ENCODE measurements at places on chromosomes 7 and 10. TPM values are rescaled to one million over a fixed set of nuclear protein-coding genes. Genes with fewer than 3 reads are reported as not detected.

GRCh38 chr10:68752711-68753350, 31.8 kb downstream of the CCAR1 start:
- DNase-seq: no peak

DNA sequence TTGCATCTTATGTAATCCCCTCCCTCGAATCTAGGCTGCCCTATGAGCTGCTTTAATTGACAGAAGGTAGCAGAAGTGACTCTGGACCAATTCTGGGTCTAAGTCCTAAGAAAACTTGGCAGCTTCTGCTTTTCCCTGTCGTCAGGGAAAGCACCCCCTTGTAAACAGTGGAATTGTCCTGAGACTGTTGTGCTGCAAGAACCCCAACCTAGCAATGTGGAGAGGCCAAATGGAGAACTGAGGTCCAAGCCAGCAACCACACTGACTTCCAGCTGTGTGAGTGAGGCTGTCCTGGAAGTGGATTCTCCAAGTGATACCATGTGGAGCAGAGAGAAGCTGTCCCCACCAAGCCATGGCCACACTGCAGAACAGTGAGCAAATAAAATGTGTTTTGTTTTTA, 75.5 kb downstream of the ARHGAP22 start:
- no peak for DNase-seq

GRCh38 chr10:124526621-124527267, 65.1 kb downstream of the LHPP start:
- no peak for DNase-seq

GRCh38 chr10:6068422-6068821, 6.3 kb upstream of the IL2RA start:
- DNase-seq: no peak

- DNase-seq: no peak
Observed at GRCh38 chr7:98640375-98640774, 23.3 kb downstream of the NPTX2 start.

GRCh38 chr10:24915304-24915703, 37.1 kb downstream of the PRTFDC1 start:
- no peak for DNase-seq

GRCh38 chr10:119335671-119336353, 128.4 kb downstream of the GRK5 start:
- no peak for DNase-seq

DNA sequence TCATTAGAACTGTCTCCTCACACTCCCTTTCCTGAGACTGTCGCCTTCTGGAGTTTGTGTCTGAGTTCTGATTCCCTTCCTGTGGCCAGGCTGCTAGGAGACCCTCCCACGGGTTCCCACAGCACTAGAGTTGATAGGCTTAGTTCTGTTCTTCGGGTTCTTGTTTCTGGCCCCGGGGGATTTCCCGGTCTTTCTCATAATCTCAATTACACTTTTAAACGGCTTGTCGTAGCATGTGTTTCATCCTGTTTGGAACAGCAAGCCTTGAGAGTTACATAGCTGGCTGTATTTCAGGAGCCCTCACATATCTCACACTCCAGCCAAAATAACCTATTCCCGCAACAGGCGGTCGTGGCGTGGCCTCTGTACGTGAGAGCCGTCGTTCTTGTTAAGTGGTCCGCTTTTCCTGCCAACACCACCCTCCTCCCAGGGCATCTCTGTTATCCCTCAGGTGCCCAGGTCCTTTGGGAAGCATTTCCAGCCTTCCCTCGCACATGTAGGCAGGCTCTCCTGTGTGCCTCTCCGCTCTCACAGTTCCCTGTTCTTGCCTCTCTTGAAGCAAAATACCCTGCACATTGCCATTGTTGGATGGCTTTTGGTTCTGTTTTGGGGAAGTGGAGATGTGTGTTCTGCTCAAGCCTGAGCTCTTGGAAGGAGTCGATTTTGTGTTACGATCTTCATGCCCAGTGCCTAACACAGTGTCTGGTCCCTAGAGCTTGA, 46.0 kb downstream of the CDC123 start:
- no peak for DNase-seq

GRCh38 chr10:71812016-71812912, 38.8 kb downstream of the PSAP start:
- no peak for DNase-seq

DNA sequence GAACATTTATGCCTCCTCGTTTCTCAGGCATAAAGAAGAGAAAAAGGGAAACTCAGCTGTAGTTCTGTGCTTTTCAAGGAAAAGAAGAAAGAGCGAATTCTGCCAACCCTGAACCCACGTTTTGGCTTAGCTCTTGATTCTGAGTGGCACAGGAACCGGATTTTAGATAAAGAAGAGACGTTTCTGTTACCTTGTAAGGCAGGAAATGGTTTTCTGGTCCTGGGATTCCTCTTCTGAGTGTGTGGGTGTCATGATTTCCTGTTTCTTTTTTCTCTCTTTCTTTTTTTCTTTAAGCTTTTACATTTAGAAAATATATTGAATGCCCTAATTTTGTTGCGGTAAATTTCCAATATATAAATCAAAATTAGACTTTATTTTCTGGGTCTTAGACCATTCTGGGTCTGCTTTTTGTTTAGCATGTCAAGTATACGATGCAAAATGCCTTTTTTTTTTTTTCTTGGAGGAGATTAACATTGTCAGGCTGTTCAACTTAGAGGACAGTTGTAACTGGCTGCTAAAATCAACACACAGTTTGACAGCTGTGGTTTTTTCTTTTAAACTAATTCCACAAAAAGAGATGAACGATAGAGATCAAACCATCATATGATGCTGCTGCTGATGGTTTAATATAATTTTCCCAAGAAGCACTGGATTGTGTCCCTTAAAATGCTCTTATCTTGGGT, 190.8 kb downstream of the GATA3 start:
- DNase-seq: no peak

The WEE2 gene
- polyA plus RNA-seq: not detected

The IFIT1 gene
- 15.9 TPM for polyA plus RNA-seq

The STN1 gene
- 16.9 TPM for polyA plus RNA-seq

The SEMA4G gene
- polyA plus RNA-seq: 8.4 TPM
